ENCODE measurements at places on chromosomes 3 and 15. TPM values are rescaled to one million over a fixed set of nuclear protein-coding genes. Genes with fewer than 3 reads are reported as not detected.

DNA sequence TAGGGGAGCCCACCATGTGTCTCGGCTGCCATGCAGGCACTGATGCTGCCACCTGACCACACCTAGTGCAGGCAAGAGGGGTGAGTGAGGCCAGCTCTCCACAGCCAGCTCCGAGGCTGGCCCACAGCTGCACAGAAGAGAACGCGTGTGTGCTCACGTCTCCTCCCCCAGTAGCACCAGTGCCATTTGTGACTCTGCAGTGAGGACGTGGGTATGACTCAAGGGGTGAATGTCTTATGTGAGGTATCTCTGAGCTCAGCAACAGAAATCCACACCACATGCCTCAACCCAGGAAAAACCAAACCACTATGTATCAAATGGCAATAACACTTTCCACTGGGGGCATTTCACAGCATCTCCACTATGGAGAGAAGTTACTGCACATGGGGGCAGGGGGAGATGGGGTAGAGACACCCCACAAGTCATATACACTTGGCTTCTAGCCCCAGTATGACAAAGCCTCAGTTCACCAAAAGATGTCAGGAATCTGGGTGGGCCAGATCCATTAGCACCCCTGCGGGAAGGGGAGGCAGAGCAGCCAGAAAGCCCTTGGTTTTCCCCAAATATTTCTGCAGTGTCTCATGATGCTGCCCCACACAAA lies 87.6 kb downstream of the LRIG1 start:
- no peak for DNase-seq

GRCh38 chr15:96053031-96053780 lies 277.3 kb upstream of the NR2F2 start:
- DNase-seq: peak; percentile 42

DNA sequence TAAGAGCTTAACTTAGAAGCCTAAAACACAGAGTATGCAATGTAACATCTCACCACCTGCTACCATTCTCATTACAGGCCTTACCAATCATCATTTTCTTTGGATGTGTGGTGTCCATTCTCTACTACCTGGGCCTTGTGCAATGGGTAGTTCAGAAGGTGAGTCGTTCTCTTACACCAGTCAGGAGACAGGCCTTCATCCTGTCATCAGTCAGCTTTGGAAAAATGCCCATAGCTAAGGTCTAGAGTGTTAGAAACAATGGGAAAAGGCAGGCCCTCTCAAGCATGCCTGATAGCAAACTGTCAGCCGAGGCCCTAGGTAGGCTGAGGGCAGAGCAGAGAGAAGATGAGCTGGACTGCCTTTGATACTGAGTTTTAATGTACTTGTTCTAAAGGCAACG lies 13.5 kb downstream of the SLC28A2 start:
- no peak for DNase-seq

GRCh38 chr3:197833930-197834715 lies 43.1 kb downstream of the LRCH3 start:
- no peak for DNase-seq

DNA sequence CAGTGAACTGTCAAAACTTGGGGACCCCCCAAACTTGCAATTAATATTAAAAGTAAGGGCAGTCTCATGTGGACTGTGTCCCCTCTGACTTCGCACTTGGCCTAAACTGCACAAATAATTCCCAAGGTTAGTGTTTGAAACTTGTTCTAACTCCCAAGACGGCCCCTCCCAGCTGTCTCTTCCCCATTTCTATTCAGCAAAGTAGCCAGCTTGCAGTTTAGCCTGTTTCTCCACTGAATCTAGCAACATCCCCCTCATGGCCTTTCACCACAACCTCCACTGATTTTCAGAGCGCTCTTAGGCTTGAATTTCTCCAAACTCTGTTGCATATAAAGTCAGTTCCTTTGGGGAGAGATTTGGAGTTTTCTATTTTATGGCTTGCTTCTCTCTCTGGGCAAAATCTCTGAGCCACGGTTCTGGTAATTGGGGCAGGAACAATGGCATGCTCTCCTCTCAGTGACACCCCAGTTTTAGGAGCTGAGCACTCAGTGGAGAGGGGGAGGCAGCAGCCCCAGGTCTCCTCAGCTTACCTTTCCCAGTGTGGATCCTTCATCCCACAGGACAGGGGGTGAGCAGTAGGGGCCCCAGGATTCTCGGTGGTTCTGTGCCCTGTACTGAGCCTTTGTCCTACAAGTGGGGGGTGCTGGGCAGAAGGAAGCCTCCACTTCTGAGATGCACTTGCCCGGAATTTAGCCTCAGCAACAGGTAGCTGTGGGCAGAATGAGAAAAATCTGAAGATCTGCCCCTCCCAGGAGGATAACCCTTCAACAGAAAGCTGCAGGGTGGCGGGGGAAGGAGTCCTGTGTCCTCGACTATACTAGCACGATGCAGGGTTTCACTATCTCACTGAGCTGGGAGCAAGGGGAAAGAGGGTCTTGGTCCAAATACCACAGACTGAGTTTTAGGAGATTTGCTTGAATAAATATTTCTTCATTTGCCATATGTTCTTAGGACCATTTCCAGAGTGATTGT lies 39.3 kb upstream of the GATA2 start:
- no peak for DNase-seq

DNA sequence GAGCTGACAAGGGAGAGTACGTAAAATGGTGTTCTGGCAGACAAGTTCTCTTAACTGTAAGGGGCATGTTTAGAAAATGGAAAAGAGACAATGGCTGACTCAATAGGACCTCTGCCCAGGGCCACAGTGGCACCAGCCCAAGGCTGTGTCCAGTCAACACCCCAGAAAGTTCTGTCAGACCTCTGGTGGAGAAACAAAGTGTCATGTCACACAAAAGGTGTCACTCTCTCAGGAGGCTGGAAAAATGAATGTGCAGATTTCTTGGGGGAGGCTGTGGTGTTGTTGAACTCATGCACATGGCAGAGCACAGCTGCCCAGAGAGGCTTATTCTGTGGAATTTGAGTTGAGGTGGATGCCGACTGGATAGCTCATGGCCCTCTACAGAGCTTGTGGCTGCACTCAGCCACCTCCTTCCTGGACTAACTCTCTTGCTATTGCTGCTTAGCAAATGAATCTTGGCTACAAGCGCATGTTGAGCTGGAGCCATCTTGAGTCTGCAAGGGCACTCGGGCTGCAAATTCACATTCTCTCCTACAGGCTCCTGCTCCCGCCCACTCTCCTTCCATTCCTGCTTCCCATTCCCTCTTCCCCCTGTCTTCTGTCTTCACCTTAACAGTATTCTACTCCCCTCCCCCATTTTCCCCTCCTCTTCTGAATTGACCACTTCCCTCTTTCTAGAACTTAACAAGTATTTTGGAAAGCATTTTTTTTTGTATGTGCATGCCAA lies 55.8 kb upstream of the SLC7A14 start:
- DNase-seq: no peak

The A4GNT gene
- not detected for total RNA-seq

The CCDC191 gene
- total RNA-seq: 1.9 TPM

The AVEN gene
- 8.7 TPM for total RNA-seq

All from Caco-2 (cell line).